ENCODE measurements at places on chromosomes 12 and 14. TPM values are rescaled to one million over a fixed set of nuclear protein-coding genes. Genes with fewer than 3 reads are reported as not detected.

- H3K27me3 ChIP-seq = no peaks in the 10 kb centered on the region
- no peak overlapping the region for H3K4me3 ChIP-seq
- no peaks in the 10 kb centered on the region for H3K36me3 ChIP-seq
- no peak for DNase-seq
- H3K27ac ChIP-seq = no peak overlapping the region
Measured at GRCh38 chr12:25979059-25979458, 20.6 kb downstream of the RASSF8 start.

DNA sequence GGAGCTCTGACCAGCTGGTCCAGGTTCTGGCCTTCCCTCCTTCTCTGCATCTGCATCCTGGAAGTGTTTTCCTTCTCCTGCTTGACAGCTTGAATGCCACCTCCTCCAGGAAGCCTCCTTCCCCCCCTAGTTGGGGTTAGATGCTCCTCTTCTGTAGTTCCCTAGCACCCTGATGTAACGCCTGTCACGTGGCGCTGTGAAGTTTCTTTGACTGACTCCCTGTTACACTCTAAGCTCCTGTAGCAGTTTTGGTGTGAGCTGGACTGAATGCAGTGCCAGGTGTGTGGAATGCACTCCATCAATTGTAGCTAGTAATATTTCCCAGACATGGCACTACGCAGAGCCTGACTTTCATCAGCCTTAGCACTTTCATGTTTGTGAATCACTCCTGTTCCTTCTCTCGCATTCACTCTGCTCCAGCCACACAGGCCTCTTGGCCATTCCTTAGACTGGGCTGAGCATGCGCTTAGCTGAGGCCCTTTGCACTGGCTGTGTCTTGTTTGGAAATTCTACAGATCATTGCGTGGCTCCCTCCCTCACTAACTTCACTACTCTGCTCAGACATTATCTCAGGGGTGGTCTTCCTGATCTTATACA lies 2.1 kb upstream of the FAIM2 start:
- no peak overlapping the region for H3K27ac ChIP-seq
- DNase-seq = no peak
- H3K36me3 ChIP-seq = no peaks in the 10 kb centered on the region

Gene TSHR
- total RNA-seq = not detected

Gene SRRM4
- total RNA-seq = 0.08 TPM
